ENCODE measurements at places on chromosomes 1 and 21.

- DNase-seq, result no peak
Measured at GRCh38 chr1:65939191-65939590, 146.5 kb downstream of the PDE4B start.

DNA sequence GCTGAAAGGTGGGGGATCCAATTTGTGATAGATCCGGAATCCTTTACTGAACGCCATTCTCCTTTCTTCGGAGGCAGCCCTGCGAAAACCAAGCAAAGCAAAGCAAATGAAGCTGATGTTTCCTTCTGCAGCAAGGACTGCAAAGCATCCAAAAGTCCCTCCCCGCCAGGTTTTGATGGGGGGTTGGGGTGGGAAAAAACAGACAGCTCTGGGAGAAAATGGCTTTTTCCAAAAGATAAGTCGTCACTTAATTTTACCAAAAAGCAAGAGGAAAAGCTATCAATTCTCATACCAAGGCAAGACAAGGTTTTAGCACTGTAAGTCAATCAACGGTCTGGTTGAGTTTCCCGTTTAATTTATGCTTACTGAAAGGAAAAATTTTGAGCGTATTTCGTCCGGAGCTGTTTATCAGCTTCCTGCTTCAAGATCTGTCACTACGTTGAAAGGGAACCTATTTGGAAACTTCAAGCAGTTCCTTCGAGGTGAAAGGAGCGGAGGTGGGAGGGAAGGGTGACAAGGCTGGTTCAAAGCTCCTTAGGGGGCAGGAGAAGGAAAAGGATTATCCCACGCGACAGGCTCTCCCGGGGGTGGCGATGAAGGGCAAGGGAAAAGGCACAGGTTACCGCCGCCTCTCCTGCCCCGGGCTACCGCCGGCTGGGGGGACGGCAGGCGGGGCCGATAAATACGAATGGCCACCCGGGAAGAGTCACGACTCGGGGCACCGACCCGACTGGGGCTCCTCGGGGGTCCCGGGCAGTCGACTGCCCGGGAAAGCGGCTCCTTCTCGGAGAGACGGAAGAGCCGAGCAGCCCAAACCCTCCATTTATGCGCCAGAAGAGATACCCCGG lies 750 bp downstream of the SYNJ1 start:
- DNase-seq, result no peak

DNA sequence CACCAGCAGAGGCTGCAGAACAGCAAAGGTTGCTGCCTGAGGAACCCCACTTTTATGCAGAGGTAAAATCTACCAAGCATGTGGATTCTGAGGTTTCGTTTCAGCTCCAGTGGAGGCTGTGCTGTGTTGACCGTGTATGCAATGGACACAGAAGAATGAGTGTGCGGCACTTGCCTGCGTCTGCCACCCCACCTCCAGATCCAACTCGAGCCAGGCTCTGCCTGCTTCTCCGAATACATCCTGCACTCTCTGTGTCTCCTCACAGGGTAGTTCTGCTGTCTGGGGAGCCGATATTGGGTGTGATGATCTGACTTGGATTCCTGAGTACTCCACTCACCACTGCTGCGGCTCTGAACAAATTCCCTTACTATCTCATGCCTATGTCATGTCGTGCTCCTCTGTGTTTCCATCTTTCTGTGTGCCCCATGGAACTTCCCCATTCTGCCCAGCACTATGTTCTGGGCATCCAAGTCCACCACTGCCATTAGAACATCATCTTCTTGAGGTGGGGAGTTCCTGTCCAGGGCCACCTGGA lies 129.8 kb downstream of the SLC45A1 start:
- DNase-seq, result no peak

- DNase-seq, result no peak
Measured at GRCh38 chr1:35454176-35454575, 103.0 kb downstream of the KIAA0319L start.

Data from NCI-H2081 treated with DMSO at 0.1 percent for 48 hours (cell line).